ENCODE measurements at places on chromosomes 12 and 14.

- H3K4me3 ChIP-seq, result no peak overlapping the region
- H3K27me3 ChIP-seq, result peaks cover 5% of the 10 kb centered on the region
- H3K4me1 ChIP-seq, result no peaks in the 10 kb centered on the region
- no peak overlapping the region for H3K27ac ChIP-seq
These were observed 142.0 kb upstream of the PELI2 start for GRCh38 chr14:55976219-55976618.

- H3K27ac ChIP-seq, result peak overlapping the region; percentile 87
- H3K36me3 ChIP-seq, result peaks cover 10% of the 10 kb centered on the region
- H3K27me3 ChIP-seq, result peaks cover 9% of the 10 kb centered on the region
- H3K4me3 ChIP-seq, result no peak overlapping the region
These were observed 32.7 kb downstream of the RTRAF start for GRCh38 chr14:52021957-52022600.

DNA sequence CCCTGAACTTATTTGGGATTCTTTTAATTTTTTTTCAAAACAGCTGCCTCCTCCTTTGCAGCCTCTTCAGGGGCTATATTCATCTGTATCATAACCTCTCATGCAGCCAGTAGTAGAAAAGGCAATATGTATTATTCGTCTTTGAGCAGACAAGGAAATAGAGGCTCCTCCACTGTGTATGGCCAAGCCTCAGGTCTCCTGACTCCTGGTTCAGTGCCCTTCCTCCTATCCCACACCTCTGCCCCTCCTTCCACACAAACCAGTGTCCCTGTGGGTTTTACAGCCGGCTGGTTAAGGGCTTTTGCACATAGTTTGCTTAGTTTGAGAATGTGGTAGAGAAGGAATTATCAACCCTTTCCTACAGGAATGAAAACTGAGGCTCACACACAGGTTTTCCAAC is 8.8 kb upstream of the ACVRL1 start:
- peaks cover 34% of the 10 kb centered on the region for H3K27me3 ChIP-seq
- no peaks in the 10 kb centered on the region for H3K36me3 ChIP-seq
- no peak for DNase-seq
- no peaks in the 10 kb centered on the region for H3K4me1 ChIP-seq

DNA sequence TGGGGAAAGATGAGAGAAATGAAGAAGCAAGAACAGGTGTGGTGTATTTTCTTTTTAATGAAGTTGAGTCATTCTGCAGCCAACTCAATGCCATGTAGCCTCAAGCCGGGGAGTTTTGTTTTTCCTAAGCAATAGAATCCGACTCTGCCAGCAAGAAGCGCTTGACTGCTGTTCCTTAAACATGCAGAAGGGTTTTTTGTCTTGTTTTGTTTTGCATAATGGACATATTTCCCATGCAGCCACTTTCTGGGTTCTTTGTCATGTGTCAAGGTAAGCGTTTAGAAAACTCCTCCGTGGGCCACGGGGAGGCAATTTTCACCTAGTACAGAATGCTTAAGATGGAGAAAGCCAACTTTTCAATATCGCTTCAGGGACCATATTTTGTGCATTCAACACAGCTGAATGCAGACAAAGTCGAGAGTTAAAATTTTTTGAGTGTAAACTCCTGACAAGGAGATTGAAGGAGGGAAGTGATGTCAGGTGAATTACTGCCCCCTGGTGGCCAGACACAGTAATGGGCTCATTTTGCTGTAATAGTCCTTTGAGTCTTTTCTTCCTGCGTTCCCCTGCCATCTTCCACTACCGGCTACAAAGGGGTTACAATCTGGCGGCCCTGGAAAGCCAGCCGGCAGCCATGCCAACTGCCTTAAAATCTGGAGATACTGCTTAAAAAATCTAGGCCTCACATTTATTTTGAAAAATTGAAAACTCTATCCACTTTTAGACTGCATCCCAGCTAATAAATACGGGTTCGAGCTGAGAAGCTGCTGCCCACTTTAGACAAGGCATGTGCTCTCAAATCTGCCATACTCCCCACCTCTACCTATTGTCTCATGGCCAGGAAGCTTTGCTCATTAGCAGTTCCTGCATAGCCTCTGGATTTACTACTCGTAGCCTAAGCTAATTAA is 3.2 kb upstream of the FICD start:
- DNase-seq, result peak; percentile 85
- peaks cover 8% of the 10 kb centered on the region for H3K27me3 ChIP-seq
- no peak overlapping the region for H3K4me3 ChIP-seq
- H3K27ac ChIP-seq, result peak overlapping the region; percentile 52
- peaks cover 33% of the 10 kb centered on the region for H3K4me1 ChIP-seq

DNA sequence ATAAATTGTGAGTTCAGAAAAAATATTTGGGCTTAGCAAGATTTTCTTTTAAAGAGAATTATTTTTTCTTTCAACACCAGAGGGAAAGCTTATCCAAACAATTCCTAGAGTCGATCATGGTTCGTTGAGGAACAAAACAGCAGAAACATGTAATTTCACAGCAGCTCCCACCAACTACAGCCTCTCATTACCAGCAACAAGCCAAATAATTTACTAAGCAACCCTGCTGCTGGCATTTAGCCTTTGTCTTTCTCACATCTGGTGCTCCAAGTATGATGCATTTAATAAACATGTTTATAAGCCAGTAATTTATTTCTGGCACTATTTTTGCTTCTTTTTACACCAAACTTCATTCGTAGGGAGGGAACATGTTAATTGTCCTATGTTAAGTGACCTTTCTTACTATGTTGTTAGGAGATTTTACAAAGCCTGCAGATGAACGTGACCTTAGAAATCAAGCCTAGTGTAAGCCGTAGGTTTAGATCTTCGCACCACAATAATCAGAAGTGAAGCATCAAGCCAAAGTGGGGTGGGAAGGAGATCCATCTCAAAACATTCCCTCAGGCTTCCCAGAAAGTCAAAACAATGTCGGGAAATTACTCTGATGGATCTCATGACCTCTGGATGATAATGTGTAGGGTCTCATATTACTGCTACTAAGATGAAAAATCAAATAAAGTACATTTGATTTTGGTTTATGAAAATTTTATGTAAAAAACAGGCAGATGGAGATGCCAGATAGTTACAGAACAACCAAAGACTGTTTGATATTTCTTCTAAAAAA is 128.4 kb downstream of the RPAP3 start:
- H3K27me3 ChIP-seq, result no peaks in the 10 kb centered on the region
- no peak overlapping the region for H3K27ac ChIP-seq
- no peak overlapping the region for H3K4me3 ChIP-seq

- H3K4me1 ChIP-seq, result peaks cover 60% of the 10 kb centered on the region
- H3K4me3 ChIP-seq, result no peak overlapping the region
- no peaks in the 10 kb centered on the region for H3K27me3 ChIP-seq
- H3K27ac ChIP-seq, result peak overlapping the region; percentile 19
- H3K36me3 ChIP-seq, result peaks cover 83% of the 10 kb centered on the region
These were observed 26.6 kb downstream of the DDX24 start for GRCh38 chr14:94054401-94054800.

Data from activated naive CD4-positive, alpha-beta T cell treated with anti-CD3 and anti-CD28 coated beads, Interleukin-2, amount 10 ng/mL, durations not matched to agents 7 days and 5 days (primary cell).